Inflammatory macrophage treated with lipopolysaccharide for 4 hours (primary cell): ENCODE measurements at places on chromosomes 12 and 14.

GRCh38 chr14:36226164-36226563 lies 49.6 kb upstream of the PTCSC3 start:
- no peak for DNase-seq

- no peak for DNase-seq
Measured at GRCh38 chr14:90213099-90213748, 43.1 kb upstream of the PSMC1 start.

DNA sequence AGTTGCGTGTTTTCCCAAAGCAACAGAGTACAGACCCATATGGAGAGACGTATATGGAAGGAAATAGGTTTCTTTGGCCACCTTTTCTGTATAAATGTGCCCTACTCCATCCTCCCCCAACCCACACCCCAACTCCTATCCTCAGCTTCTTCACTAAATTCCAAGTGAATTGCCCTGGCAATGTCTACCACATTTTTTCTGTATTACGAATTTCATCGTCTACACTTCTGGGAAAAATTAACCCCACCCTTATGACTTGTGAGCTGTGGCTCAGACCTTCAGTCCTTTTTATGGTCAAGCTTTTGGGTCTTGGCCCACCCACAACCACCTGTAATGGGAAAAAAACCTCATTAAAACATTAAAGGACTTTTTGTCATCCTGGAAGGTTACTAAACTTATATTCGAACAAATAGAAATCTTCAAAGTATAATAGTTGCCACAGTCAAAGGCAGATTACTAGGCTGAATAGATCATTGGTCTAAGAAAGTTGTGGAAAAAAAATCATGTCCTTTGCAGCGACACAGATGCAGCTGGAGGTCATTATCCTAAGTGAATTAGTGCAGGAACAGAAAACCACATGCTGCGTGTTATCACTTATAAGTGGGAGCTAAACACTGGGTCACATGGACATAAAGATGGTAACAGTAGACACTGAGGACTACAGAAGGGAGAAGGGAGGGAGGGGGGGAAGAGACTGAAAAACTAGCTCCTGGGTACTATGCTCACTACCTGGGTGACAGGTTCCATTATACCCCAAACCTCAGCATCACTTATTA lies 15.7 kb upstream of the NFKBIA start:
- DNase-seq: no peak

- DNase-seq: peak; percentile 88
Measured at GRCh38 chr14:85413836-85414526, 116.0 kb upstream of the FLRT2 start.

DNA sequence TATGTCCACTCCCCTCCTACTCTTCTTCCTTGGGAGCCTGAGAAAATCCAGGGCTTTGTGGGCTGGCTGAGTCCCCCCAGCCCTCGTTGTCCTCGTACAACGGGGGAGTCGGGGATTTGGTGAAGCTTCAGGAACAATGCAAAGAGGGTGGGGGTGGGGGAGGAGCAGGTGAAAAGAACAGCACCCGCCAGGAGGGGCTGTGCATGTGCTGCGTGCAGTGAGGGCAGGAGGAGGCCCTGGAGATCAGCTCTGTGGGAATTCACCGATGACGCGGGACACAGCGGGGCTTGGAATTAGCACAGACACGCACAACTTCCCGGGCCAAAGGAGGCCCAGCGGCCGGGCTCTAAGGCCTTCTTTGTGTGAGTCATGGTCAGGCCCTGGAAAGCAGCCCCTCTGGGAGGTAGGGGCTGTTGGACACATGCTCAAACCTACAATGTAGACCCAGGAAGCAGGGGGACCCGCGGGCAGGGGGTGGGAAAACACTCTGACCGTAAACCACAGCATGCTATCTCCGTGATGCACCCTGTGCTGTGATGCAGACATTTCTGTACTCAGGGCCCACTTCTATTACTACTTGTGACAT lies 32.8 kb downstream of the RBM19 start:
- no peak for DNase-seq

GRCh38 chr12:118463677-118464076 lies 87.3 kb downstream of the SUDS3 start:
- DNase-seq: no peak

- no peak for DNase-seq
Measured at GRCh38 chr12:75558287-75558686, 46.9 kb upstream of the KRR1 start.

DNA sequence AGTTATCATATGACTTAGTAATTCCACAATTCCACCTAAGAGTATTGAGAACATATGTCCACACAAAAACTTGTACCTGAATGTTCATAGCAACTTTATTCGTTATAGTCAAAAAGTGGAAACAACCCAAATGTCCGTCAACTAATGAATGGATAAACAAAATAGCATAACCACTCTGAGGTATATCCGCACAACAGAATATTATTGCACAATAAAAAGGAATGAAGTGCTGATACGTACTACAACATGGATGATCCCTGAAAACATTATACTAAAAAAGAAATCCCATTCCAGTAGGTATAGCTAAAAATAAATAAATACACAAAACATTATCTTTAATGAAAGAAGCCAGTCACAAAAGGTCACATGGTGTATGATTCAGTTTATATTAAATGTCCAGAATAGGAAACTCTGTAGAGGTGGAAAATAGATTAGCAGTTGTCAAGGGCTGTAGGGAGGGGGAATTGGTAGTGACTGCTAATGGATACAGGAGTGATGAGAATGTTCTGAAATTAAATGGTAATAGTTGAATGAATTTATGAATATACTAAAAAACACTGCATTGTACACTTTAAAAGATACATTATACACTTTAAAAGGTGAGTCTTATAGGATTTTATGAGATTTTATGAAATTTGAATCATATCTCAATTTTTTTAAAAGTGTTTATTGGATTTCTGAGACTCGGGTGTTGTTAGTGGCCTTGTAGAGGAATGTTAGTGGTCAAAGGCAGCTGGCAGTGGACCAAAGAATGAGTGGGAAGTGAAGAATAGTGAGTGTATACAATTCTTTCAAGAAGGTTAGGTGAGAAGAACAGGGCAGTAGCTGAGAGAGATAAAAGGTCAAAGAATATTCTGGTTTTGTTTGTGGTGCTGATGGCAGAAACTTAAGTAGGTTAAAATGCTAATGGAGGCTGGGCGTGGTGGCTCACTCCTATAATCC lies 36.3 kb upstream of the BAZ1A start:
- DNase-seq: no peak

DNA sequence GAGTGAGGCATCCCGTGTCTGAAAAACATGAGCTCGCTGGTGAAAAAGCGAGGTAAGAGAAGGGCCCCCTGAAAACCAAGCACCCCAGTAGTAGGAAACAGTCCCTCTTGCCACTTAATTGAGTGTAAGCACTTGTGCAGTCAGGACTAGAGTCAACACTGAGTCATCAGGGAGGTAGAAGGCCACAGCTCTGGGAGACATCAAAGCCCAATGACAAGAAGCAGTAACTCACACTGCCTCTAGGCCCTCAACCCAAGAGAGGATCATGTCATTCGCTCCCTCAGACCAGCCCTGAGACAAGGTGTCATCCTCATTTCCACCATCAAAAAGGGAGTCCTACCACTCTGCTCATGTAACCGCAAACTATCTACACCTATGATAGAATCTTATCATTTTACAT lies 17.8 kb downstream of the POMT2 start:
- peak; percentile 71 for DNase-seq

DNA sequence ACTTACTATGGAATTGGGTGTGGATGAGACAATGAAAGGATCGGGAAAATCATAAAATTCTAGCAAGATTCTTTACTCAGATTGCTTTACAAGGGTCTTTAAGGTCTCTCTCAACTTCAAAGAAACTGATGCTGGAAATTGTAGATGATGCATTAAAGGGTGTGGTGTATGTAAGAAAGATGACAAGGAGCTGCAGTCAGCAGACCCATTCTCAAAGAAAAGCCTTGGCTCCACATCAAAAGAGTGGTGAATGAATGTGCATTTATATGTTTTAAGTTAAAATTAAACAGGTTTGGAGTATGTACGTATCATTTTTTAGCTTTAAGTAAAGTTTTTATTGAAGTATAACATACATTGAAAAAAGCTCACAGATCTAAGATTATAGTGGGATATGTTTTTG lies 194.5 kb downstream of the C12orf75 start:
- no peak for DNase-seq

DNA sequence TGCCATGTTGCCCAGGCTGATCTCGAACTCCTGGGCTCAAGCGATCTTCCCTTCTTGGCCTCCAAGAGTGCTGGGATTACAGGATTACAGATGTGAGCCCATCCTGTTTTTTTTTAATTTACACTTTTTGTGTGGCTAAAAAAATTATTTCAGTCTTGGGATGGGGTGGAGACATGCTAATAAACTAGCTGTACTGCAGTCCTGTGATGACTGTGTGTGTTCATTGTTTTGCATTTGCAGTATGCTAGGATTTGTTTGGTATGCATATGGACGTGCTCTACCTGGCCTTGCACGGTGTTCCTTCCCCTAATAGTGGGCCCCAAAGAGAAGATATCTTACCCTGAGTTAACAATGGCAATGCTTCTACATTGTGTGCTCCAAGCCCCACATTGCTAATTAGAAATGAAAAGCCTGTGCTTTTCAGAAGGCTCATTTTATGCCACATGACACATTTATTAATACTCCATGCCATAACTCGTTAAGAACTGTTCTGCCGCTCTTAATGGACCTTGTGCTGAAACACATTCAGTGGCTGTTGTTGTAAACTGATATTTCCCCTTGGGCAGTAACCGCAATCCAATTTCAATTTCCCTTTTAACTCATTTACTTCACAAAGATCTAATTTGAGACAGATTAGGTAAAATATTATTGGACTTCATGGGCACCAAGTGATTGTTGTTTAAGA lies 86.4 kb downstream of the SCN8A start:
- DNase-seq: no peak

DNA sequence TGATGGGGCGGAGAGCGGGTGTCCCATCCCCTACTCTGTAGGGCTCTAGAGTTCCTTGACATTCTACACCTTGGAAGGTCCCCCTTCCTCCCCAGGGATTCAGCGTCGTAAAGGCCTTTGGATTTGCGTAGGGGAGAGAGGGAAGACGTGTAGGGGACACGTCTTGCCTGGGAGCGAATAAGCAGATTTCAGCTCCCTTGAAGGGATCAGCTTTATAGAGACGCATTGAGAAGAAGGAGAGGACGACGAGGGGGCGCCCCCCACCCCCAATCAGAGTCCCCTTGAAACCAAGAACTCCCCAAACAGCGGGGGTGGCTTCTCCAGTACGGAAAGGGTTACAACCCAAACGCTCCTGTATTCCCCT lies 324 bp downstream of the CALCOCO1 start:
- DNase-seq: no peak

DNA sequence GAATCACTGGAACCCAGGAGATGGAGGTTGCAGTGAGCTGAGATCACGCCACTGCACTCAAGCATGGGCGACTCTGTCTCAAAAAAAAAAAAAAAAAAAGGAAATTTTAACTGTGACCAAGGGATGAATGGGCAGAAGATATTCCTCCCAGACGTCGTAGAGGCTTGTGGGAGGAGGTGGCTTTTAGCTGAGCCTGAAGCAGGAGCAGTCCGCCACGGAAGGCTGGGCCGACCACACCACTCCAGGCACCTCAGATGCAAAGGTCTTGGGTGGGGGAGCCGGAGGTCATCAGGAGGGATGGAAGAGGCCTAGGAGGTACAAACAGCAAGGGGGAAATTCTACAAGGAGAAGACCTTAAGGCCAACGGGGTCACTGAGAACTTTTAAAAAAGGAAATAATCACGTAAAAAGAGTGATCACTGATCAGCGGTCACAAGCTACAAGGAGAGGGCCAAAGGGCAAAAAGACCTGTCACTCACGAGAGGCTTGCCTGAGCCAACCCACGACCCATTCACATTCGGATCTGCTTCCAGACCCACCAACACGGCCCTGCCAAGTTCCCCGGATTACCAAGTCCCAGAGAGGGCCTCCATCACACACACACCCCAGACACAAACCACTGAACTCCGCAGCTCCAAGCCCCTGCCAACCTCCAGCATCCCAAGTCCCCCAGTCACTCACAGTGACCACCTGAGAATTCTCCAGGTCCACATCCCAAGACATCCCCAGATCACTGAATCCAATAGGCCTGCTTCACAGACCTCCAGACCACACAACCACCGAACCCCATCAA lies 3.5 kb downstream of the ZNF605 start:
- DNase-seq: no peak

DNA sequence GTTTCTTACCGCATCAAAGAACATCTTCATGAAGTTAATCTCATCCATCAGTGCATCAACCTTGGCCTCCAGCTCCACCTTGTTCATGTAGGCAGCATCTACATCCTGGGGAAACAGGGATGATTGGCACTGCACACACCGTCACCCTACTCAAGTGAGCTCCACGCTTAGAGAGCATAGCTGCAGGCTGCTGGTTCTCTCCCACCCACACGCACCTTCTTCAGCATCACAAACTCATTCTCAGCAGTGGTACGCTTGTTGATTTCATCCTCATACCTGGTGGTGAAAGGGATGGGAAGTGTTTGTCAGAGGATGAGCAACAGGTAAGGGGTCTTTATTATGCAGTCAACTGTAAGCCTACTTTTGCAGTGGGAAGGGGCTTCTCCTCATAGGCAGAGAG lies 2.3 kb downstream of the KRT5 start:
- DNase-seq: no peak

DNA sequence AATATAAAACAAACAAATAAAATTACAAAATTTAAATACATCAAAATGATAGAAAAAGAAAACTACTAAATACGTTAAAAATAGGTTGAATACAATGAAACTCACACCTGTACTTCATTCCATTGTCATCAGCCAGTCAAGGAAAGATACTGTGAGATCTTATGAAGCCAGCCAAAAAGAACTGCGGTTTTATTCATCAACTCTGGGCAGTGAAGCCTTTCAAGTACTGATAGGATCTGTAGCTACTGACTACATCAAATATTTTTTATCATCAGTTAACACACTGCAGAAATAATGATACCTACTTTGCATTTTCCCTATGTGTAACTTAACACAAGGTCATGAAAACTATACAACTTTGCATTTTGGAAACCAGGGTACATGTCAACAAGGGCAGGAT lies 46.3 kb upstream of the FAR2 start:
- DNase-seq: peak; percentile 13

DNA sequence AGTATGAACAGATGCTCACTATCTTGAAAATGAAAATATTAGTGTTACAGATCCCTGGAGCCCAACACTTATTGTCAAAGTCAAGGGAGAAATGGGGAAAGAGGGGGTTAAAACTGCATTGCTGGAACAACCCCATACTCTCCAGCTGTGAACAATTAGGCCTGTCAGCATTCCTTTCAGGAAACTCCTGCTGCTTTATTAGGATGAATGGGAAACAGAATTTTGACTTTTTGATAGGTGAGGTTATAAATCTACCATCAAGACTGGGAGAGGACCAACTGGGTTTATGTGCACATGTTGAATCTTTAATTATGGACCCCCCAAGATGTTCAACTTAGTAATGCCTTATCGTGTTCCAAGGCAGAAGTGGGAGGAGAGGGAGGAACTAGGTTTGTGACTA lies 85.0 kb downstream of the TMTC1 start:
- no peak for DNase-seq

GRCh38 chr14:98290596-98290995 lies 981.4 kb downstream of the BCL11B start:
- no peak for DNase-seq

GRCh38 chr12:21526721-21527345 lies 737 bp downstream of the SPX start:
- DNase-seq: no peak

- DNase-seq: no peak
Measured at GRCh38 chr14:102403028-102403427, 40.3 kb downstream of the TECPR2 start.

GRCh38 chr12:83954956-83955601 lies 957.5 kb downstream of the SLC6A15 start:
- DNase-seq: no peak
